Lung (tissue), 17 donors: ENCODE measurements at places on chromosomes 7 and 10. TPM values are rescaled to one million over a fixed set of nuclear protein-coding genes. Genes with fewer than 3 reads are reported as not detected.
A peak's percentile ranks its signal among the peaks of the same experiment; 100 is the strongest.

DNA sequence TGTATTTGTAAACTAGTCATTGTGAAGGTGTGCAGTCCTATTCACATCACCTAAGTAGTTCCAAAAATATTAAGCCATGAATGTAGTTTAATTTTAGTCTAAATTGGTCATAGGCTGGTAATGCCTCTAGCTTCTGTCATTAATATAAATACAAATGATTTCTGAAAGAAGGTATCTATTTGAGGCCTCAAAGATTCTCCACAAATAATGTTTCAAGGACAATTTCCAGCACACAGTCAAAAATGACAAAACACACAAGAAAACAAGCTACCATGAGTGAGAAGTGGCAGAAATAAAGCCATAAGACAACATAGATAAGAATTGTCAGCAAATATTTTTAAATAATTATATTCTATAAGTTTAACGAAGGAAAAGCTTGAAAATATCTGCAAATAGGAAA is 66.7 kb upstream of the PDK4 start:
- no peaks in the 10 kb centered on the region for H3K27me3 ChIP-seq
- no peaks in the 10 kb centered on the region for H3K4me1 ChIP-seq
- H3K4me3 ChIP-seq = no peak overlapping the region
- no peaks in the 10 kb centered on the region for H3K36me3 ChIP-seq

FAM25G gene
- total RNA-seq = not detected

- no peaks in the 10 kb centered on the region for H3K27me3 ChIP-seq
- H3K4me3 ChIP-seq = no peak overlapping the region
Measured at GRCh38 chr10:74585231-74586087, 240.9 kb upstream of the KAT6B start.

- H3K4me1 ChIP-seq = no peaks in the 10 kb centered on the region
- no peak overlapping the region for H3K27ac ChIP-seq
- no peaks in the 10 kb centered on the region for H3K27me3 ChIP-seq
- DNase-seq = no peak
- no peaks in the 10 kb centered on the region for H3K36me3 ChIP-seq
Measured at GRCh38 chr7:11587048-11587447, 244.9 kb downstream of the THSD7A start.

DNA sequence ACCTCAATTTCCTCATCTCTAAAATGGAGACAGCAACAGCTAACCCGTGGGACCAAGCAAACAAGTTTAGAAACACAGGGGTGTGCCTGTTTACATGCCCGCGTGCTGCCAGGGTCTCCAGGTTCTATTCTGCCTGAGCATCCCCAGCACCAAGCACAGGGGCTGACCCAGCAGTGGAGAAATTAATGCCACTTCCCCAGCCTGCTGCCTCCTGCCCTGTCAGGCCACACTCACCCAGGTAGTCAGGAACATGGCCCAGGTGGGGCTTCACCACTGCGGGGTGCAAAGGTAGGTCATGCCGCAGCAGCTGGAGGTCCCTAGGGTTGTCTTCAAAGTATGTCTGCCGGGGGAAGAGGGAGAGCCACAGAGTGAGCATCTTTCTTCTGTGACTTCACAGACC is 5.8 kb downstream of the DDX56 start:
- H3K36me3 ChIP-seq = peaks cover 60% of the 10 kb centered on the region
- no peak overlapping the region for H3K27ac ChIP-seq
- DNase-seq = no peak
- H3K27me3 ChIP-seq = no peaks in the 10 kb centered on the region
- no peak overlapping the region for H3K4me3 ChIP-seq

GRCh38 chr10:51010977-51011376 is 63.3 kb upstream of the PRKG1 start:
- H3K4me1 ChIP-seq = no peaks in the 10 kb centered on the region
- no peaks in the 10 kb centered on the region for H3K36me3 ChIP-seq
- H3K4me3 ChIP-seq = no peak overlapping the region

DNA sequence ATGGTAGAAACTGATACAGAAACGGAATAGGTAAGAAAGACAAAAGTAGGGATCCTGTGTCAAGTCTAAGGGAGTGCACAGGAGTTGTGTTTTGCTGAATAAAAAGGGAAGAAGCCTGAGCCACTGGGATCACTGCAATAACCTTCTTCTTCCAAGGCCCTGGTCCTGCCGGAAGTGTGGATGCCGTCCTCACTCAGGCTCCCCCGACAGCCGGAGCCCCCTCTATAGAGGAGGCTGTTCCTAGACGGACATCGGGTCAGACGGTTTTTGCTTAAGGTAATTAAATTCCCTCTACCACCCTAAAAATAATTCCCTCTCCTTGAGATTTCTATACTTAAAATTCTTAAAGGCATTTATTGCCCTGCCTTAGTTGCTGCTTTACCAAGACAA is 566.9 kb downstream of the PTPRN2 start:
- H3K27me3 ChIP-seq = no peaks in the 10 kb centered on the region
- no peak overlapping the region for H3K4me3 ChIP-seq
- H3K36me3 ChIP-seq = no peaks in the 10 kb centered on the region
- H3K4me1 ChIP-seq = peaks cover 9% of the 10 kb centered on the region
- no peak overlapping the region for H3K27ac ChIP-seq

GRCh38 chr7:102111061-102112041 is 175.3 kb upstream of the SH2B2 start:
- H3K36me3 ChIP-seq = peaks cover 20% of the 10 kb centered on the region
- H3K4me3 ChIP-seq = no peak overlapping the region
- H3K27ac ChIP-seq = no peak overlapping the region
- DNase-seq = no peak
- no peaks in the 10 kb centered on the region for H3K4me1 ChIP-seq

DNA sequence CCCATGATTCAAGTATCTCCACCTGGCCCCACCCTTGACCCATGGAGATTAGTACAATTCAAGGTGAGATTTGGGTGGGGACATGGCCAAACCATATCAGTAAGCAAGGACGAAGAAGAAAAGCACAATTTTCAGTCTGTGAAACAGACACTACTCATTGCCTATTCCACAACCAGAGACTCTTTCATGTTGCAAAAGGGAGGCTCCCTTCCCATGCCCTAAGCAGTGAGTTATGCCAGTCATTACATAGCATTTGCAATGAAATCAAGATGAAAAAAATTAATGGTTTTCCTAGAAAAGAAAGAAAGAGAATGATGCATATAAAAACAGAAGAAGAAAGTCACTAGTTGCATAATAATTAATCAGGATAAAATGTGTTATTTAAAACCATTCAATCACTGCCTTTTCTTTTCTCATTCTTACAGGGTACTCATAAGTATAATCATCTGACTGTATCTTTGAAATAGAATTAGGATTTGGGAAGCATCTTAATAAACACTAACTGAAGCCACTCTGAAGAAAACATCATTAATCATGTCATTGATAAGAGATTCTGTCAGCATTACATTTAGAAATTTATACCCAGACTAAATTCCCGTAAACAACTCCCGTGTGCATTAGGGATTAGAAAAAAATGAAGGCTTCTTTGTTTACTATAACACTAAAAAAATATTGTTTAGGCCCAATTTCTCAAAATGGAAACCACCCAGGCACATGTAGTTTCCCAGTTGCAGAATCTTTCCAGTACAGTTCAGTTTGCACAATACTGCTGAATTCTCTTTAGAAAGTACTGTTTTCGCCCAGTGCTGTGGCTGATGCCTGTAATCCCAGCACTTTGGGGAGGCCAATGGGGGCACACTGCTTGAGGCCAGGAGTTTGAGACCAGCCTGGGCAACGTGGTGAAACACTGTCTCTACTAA is 9.1 kb downstream of the PRPS1L1 start:
- no peaks in the 10 kb centered on the region for H3K27me3 ChIP-seq
- no peak overlapping the region for H3K27ac ChIP-seq
- no peaks in the 10 kb centered on the region for H3K4me1 ChIP-seq
- no peaks in the 10 kb centered on the region for H3K36me3 ChIP-seq

GRCh38 chr10:70053841-70054288 is 1.2 kb downstream of the MACROH2A2 start:
- H3K4me3 ChIP-seq = peak overlapping the region; percentile 55
- peak; percentile 61 for DNase-seq
- no peaks in the 10 kb centered on the region for H3K27me3 ChIP-seq
- peak overlapping the region; percentile 75 for H3K27ac ChIP-seq

GRCh38 chr7:135168001-135168400 is 2.5 kb downstream of the CYREN start:
- no peaks in the 10 kb centered on the region for H3K36me3 ChIP-seq
- peak overlapping the region; percentile 81 for H3K27ac ChIP-seq
- DNase-seq = no peak
- peaks cover 7% of the 10 kb centered on the region for H3K4me1 ChIP-seq
- no peaks in the 10 kb centered on the region for H3K27me3 ChIP-seq

GRCh38 chr10:116995648-116996047 is 9.3 kb downstream of the SHTN1 start:
- no peaks in the 10 kb centered on the region for H3K36me3 ChIP-seq
- no peak overlapping the region for H3K27ac ChIP-seq
- H3K4me1 ChIP-seq = no peaks in the 10 kb centered on the region
- DNase-seq = no peak
- H3K27me3 ChIP-seq = no peaks in the 10 kb centered on the region

DNA sequence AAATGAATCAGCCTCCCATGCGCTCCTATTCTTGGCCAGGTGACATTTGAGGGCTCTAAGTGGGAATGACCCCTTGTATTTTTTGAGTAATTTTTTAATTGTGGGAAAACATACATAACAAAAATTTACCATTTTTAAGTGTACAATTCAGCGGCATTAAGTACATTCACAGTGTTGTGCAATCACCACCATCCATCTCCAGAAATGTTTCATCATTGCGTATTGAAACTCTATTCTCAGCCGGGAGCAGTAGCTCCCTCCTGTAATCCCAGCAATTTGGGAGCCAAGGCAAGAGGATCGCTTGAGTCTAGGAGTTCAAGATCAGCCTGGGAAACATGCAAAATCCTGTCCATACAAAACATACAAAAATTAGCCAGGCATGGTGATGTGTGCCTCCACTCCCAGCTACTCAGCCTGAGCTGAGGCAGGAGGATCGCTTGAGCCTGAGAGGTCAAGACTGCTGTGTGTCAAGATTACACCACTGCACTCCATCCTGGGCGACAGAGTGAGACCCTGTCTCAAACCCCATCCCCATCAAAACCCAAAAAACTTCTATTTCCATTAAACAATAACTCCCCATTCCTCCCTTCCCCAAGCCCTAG is 2.5 kb downstream of the ANTXRL start:
- no peaks in the 10 kb centered on the region for H3K27me3 ChIP-seq
- H3K4me1 ChIP-seq = peaks cover 6% of the 10 kb centered on the region
- no peaks in the 10 kb centered on the region for H3K36me3 ChIP-seq

ACSM6 gene
- not detected for total RNA-seq

CDC14C gene
- total RNA-seq = not detected

STEAP1 gene
- 10.6 TPM for total RNA-seq

- peaks cover 11% of the 10 kb centered on the region for H3K4me1 ChIP-seq
- no peaks in the 10 kb centered on the region for H3K36me3 ChIP-seq
- no peaks in the 10 kb centered on the region for H3K27me3 ChIP-seq
- DNase-seq = no peak
- H3K4me3 ChIP-seq = no peak overlapping the region
- H3K27ac ChIP-seq = no peak overlapping the region
Measured at GRCh38 chr7:73707045-73707631, 12.3 kb downstream of the STX1A start.

TRIM50 gene
- not detected for total RNA-seq

DYDC1 gene
- 2.4 TPM for total RNA-seq

- H3K4me1 ChIP-seq = no peaks in the 10 kb centered on the region
- no peaks in the 10 kb centered on the region for H3K36me3 ChIP-seq
Measured at GRCh38 chr10:57338823-57339558, 928.7 kb downstream of the IPMK start.

NPSR1 gene
- total RNA-seq = not detected

GRCh38 chr7:9127901-9128300 is 694.5 kb downstream of the NXPH1 start:
- H3K4me1 ChIP-seq = no peaks in the 10 kb centered on the region
- no peak overlapping the region for H3K27ac ChIP-seq
- DNase-seq = no peak
- no peaks in the 10 kb centered on the region for H3K27me3 ChIP-seq
- no peak overlapping the region for H3K4me3 ChIP-seq

CCDC3 gene
- 11.7 TPM for total RNA-seq

- no peak for DNase-seq
- peaks cover 27% of the 10 kb centered on the region for H3K4me1 ChIP-seq
- H3K36me3 ChIP-seq = no peaks in the 10 kb centered on the region
- no peak overlapping the region for H3K27ac ChIP-seq
- H3K27me3 ChIP-seq = no peaks in the 10 kb centered on the region
Measured at GRCh38 chr7:2512713-2513112, 6.9 kb upstream of the LFNG start.

RAPGEF5 gene
- 308 TPM for total RNA-seq

HOXA2 gene
- total RNA-seq = 1.7 TPM

SLC13A4 gene
- 1.3 TPM for total RNA-seq

PHYHIPL gene
- 0.25 TPM for total RNA-seq

GRCh38 chr10:987870-988666 is at the start of gene GTPBP4:
GTPBP4 (plus strand) TSS chr10:988434; CDS start chr10:988480, 46 bp downstream.
- DNase-seq = peak; percentile 99
- H3K36me3 ChIP-seq = peaks cover 5% of the 10 kb centered on the region
- peak within 1 kb of the TSS; percentile 91 for H3K27ac ChIP-seq
- H3K4me3 ChIP-seq = peak within 1 kb of the TSS; percentile 98
- no peaks in the 10 kb centered on the region for H3K27me3 ChIP-seq

DNA sequence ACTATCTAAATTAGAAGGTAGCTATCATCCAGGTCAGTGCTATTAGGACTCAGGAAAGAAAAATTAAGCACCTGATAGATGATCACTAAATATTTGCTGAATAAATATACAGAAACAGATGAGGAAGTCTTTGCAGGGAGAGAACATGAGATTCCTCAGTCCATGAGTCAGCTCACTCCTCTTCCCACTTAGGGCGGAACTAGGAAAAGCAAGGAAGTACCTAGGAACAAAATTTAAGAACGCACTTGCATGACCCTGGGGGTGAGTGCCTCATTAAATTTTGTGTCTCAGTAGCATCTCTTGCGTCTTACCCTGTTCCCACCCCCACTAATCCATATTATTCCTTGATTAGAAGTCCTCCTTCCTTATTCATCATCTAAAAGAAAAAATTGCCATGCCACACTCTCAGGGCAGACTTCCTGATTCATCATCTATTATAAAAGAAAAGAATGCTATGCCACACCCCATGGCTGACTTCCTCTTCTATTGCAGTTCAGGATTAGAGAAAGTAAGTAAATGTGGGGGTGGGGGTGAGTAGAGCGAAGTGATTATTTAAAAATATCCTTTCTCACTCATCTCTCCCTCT is 208.8 kb downstream of the THSD7A start:
- no peak overlapping the region for H3K4me3 ChIP-seq
- no peaks in the 10 kb centered on the region for H3K4me1 ChIP-seq
- DNase-seq = no peak
- no peak overlapping the region for H3K27ac ChIP-seq
- H3K36me3 ChIP-seq = no peaks in the 10 kb centered on the region
- H3K27me3 ChIP-seq = no peaks in the 10 kb centered on the region

OGA gene
- total RNA-seq = 89.3 TPM

GRCh38 chr7:51278797-51279196 is 37.8 kb downstream of the COBL start:
- H3K27ac ChIP-seq = no peak overlapping the region
- H3K4me1 ChIP-seq = no peaks in the 10 kb centered on the region
- H3K27me3 ChIP-seq = no peaks in the 10 kb centered on the region
- no peak overlapping the region for H3K4me3 ChIP-seq

- H3K4me1 ChIP-seq = no peaks in the 10 kb centered on the region
- no peaks in the 10 kb centered on the region for H3K36me3 ChIP-seq
- no peak for DNase-seq
- H3K4me3 ChIP-seq = no peak overlapping the region
- no peak overlapping the region for H3K27ac ChIP-seq
Measured at GRCh38 chr10:53108317-53108934, 335.8 kb upstream of the MBL2 start.

- H3K36me3 ChIP-seq = no peaks in the 10 kb centered on the region
- peak; percentile 33 for DNase-seq
- no peaks in the 10 kb centered on the region for H3K4me1 ChIP-seq
- H3K27me3 ChIP-seq = no peaks in the 10 kb centered on the region
- no peak overlapping the region for H3K4me3 ChIP-seq
- H3K27ac ChIP-seq = no peak overlapping the region
Measured at GRCh38 chr10:18822156-18822555, 162.9 kb downstream of the ARL5B start.
